ENCODE measurements at places on chromosomes 12 and 14.

DNA sequence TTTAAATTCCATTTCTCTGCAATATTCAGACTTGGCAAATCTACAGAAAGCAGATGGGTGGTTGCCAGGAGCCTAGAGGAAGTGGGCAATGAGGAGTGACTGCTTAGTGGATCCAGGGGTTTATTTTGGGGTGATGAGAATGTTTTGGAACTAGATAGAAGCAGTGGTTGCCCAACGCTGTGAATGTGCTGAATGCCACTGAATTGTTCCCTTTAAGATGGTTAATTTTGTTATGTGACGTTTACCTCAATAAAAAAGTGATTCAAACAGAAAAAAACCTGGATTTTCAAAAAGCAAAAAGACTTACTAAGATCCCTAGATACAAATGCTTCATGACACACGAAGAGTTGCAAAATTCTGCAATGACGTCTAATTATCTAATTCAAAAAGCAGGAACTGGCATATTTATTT is 34.2 kb downstream of the DAO start:
- DNase-seq: peak; percentile 62

DNA sequence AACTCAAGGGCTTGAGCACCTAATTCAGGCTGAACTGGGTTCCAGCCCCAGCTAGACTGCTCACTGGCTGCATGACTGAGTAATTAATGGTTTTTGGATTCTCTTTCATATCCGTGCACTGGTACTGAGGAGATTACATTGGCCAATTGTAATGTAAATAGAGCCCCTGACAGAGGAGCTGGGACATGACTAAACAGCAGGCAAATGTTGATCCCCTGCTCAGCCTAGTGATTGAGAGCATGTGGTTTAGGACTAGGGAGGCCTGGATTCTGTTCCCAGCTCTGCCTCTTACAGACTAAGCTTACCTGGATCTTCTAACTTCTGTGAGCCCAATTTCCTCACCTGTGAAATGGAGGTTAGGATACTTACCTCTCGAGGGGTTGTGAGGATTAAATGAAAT is 204.3 kb downstream of the ESR2 start:
- DNase-seq: no peak

DNA sequence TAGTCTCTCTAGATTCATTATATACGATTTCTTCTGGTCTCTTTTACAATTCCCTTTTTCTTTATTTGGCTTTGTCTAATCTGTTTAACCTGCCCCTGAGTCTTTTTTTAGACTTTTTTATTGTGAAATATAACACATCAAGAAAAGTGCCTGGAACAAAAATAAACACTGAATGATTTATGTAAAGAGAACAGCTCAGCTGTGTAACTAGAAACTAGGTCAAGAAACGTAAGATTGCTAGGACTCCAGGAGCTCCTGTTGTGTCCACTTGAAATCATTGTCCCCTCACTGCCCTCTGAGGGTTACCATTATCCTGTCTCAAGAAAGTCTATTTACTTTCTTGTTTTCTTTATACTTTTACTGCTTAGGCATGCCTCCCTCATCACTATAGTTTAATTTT is 23.1 kb downstream of the EXD2 start:
- DNase-seq: no peak

GRCh38 chr12:9646794-9647781 is 22.4 kb upstream of the CLEC2D start:
- no peak for DNase-seq

DNA sequence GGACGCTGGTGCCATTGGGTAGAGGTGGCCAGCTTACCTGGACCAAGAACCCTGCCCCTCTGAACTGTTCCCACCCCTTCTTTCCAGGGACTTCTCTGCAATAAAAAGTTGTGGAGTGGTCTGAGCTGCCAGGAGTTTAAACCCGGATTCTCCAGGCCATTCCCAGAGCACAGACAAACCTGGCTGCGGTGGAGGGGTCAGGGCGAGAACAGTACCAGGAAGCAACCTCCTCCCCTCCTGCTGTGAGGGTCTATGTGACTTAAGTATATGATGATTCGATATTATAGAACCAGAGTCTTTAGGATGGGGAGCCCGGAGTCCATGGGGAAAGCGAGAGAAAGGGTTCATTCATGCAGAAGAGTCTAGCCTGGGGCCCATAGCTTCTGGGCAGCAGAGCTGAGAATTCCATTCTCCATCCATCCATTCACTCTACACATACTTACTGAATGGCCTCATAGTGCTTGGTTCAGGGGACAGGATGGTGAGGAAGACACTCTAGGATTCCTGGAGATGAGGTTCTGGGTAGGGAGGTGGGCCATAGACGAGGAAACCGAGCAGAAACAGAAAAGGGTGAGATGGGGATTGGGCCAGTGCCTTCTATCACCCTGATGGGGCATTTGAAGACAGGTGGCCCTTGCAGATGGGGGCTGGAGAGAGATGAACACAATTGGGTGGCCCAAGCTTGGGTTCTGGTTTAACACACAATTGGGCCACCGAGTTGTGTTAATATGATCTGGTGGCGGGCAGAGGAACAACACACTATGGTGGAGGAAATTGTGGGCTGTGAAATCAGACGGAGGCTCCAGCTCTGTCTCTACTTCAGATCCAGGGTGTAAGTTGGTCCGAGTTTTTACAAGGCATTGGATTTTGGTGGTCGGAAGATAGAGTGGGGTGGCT is 5.2 kb downstream of the KRT86 start:
- no peak for DNase-seq

DNA sequence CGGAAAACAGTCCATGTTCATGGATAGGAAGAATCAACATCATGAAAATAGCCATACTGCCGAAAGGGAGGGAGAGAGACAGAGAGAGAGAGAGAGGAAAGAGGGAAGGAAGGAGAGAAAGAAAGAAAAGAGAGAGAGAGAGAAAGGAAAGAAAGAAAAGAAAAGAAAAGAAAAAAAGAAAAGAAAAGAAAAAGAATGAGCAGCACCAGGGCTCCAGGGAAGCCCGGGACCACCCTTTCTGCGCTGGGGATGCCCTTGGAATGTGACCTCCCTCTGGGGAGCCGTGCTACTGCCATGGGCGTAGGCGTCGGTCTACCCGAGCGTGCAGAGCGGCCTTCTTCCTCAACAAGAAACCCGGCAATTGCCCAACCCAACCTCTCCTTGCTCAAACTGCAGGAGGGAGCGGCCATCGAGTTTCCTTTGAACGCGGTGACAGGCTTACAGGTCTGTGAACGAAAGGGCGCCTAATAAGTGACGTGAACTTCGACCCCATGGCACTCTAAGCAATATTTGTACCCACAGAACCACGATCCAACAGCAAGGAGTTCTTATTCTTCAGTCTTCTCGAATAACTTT is 16.9 kb downstream of the OR6S1 start:
- DNase-seq: peak; percentile 80

- no peak for DNase-seq
Measured at GRCh38 chr12:117516034-117516433, 154.6 kb upstream of the NOS1 start.

GRCh38 chr12:104720339-104721038 is 237.6 kb downstream of the SLC41A2 start:
- DNase-seq: peak; percentile 63

GRCh38 chr14:91229743-91230200 is 14.7 kb downstream of the GPR68 start:
- no peak for DNase-seq

GRCh38 chr12:59166457-59166856 is 246.2 kb upstream of the LRIG3 start:
- DNase-seq: no peak

DNA sequence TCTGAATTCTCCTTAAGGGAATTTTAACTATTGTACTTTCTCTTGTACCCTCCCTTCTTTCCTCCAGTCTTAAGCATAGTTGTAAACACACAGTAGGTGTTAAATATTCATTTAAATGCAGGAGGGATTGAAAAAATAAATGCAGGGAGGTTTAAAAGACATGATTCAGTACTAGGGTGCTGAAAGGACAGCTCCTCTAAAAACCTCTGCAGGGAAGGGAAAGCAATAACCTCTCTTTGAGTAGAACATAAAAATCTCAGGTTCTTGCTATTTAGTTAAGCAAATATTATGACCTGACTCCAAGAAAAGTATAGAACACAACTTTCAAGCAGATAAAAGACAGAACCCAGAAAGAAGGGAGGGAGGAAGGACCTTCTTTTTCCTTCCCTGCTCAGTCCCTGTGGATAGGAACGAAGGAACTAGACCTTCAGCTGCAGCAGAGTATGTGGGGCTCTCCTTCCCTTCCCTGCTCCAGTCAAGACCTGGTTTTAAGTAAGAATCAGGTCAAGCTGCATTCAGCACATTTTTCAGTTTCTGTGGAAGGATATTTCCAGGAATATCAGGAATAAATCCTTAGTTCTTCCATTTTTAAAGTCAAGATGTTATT is 4.7 kb downstream of the MAP3K9 start:
- no peak for DNase-seq

GRCh38 chr14:54138354-54139038 is 181.9 kb upstream of the BMP4 start:
- DNase-seq: no peak

DNA sequence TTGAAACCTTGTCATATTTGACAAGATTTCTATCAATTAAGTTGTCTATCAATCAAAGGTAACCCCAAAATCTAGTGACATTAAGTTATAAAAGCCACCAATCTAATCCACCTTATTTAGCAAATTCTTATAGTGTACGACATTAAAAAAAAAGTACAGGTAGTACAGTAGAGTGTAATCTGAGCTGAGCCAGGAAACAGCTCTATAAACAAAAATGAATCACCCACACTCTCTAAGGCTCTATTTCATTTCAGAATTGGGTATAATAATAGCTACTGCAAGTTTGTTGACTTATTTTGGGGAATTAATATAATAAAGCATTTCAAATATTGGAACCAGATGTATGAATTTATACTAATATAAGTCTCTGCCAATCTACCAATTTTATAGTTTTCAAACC is 342.4 kb upstream of the FLRT2 start:
- DNase-seq: no peak

DNA sequence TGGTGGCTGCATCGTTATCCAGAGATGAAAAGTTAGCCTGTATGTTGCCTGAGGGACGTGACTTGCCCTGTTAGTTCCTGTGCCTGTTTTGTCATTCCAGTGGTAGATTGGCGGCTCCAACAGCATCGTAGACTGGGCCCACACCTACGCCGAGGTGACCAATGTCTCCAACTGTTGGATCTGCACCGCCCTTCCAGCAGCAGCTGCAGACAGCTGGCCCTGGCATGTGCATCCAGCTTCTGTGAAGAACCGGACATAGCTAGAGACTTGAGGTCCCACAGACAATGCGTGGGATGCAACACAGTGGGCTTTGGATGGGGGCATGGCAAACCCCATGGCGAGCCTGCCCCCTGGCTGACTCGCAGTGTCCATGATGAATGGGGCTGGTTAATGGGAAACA is 93.0 kb upstream of the TMPO start:
- DNase-seq: no peak

DNA sequence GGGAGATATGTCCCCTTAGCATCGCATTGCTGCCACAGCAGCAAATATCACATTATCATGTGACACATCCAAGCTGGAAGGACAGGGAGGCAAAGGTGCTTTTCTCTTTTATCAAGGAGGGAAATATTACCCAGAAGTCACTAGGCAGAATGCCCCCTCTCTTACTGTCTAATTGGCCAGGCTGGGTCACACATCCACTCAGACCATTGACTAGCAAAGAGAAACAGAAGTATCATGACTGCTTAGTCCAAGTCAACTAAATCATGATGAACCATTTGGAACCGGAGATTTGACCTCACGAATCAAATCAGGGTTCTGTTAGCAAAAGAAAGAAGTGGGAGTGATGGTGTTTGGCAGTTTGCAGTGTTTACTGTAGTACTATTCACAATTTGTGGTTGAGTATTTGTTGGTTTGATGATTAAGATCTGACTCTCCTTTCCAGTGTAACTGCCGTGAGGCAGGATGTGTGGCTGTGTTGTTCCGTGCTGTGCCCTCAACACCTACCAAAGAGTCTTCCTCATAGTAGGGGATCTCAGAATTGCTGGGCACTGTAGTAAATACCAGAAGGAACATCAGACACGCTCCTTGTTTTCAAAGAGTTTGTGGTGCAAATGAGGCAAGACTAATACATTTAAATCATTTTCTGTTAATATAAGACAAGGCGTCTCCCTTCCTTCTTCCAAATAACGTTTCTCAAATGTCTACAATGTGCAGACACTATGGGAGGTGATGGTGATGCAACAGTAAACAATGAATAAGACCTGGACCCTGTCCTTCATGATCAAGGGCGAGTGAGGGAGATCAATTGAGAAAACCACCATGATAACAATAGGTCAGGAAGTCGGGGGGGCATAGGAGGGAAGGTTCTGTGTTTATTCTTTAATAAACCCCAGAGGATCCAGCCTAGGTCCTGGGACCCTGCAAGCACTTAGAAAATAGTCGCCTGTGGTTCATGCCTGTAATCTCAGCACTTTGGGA is 194.4 kb upstream of the CRY1 start:
- no peak for DNase-seq

GRCh38 chr14:58861586-58861985 is 223.8 kb downstream of the DACT1 start:
- no peak for DNase-seq

DNA sequence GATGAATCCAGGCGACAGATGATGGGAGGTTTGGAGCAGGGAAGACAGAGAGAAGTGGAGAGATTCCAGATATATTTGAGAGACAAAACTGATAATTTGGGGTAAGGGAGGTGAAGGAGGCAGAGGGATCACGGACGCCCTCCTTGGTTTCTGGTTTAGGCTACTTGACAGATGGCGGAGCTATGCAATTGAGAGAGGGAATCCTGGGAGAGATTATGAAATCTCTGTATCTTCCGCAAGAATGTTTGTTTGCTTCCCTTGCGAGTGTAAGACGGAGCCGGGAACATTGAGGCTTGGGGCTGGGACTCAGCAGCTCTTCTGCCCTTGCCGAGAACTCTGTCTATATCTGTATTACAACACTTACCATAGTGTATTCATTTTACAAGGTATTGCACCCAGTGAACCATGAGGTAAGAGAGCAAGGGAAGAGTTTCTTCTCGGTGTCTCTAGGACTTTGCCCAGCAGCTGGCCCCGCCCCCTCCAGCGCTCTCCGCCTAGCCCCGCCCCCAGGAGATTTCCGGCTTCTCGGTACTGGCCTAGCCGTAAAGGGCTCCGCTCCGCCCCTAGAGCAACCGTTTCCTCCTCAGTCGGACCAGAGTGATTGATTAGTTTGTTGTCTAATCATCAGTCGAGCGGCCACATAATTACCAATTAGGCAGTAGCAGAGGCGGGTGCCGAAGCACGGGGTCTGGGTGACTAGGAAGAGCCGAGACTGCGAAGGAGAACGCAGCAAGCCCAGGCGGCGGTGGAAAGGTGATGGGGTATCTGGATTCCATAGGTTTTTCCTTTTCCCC is at the start of gene PRR13:
TSS of gene PRR13 (plus strand) at position 695 of the 794 bp plus-strand sequence. CDS start 981 bp downstream, outside the sequence.
- peak; percentile 99 for DNase-seq

DNA sequence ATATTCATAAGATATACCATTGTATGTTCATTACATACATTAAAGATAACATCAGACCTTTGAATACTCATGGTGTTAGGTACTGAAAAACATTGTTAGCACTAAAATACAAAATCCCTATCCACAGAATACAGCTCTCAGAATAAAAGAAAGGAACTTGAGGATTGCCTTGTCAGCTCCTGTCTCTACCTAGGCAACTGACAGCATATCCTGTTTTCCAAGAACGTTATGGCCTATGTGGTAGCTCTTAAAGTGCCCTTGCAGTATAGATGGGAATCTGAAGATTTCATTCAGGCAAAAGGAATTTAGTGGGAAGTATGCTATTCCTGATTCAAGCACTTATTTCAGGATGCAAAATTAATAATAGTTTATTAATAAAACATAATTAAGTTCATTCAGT is 1.8 kb upstream of the PPP1R12A start:
- no peak for DNase-seq
